Uterine smooth muscle cell (primary cell): ENCODE measurements at places on chromosomes 11 and 22. TPM values are rescaled to one million over a fixed set of nuclear protein-coding genes. Genes with fewer than 3 reads are reported as not detected.

CDC42BPG gene
- 0.11 and 0.12 TPM in 2 replicates for total RNA-seq

SESN3 gene
- 7.0 and 10.6 TPM in 2 replicates for total RNA-seq

PRG3 gene
- total RNA-seq = not detected in 2 replicates

TMPRSS13 gene
- total RNA-seq = under 0.01 TPM in 1 of 2 replicates, not detected in the other

ZPR1 gene
- 49.2 and 65.3 TPM in 2 replicates for total RNA-seq

CCDC34 gene
- total RNA-seq = 4.7 and 12.2 TPM in 2 replicates

OR5B21 gene
- not detected in 2 replicates for total RNA-seq

MPPED1 gene
- total RNA-seq = not detected in 2 replicates

C11orf97 gene
- total RNA-seq = not detected in 2 replicates

ELFN2 gene
- 0.25 and 1.00 TPM in 2 replicates for total RNA-seq

GP1BB gene
- 0.89 and 2.7 TPM in 2 replicates for total RNA-seq

OR5P2 gene
- total RNA-seq = not detected in 2 replicates

CHRM1 gene
- total RNA-seq = not detected in 2 replicates

OVOL1 gene
- total RNA-seq = not detected in 2 replicates

OR8H1 gene
- total RNA-seq = not detected in 2 replicates

SMIM35 gene
- total RNA-seq = not detected in 2 replicates

GLB1L2 gene
- 0.37 and 0.44 TPM in 2 replicates for total RNA-seq

GDPD4 gene
- total RNA-seq = not detected in 2 replicates

RFPL3 gene
- total RNA-seq = not detected in 2 replicates

TLCD5 gene
- 9.1 and 10.1 TPM in 2 replicates for total RNA-seq

ACRV1 gene
- total RNA-seq = not detected in 2 replicates

KRTAP5-8 gene
- total RNA-seq = not detected in 2 replicates

CCDC89 gene
- total RNA-seq = 4.0 and 7.9 TPM in 2 replicates

ANO5 gene
- 0.44 and 0.75 TPM in 2 replicates for total RNA-seq

RAB36 gene
- 4.8 and 5.6 TPM in 2 replicates for total RNA-seq

AHNAK gene
- 598 and 812 TPM in 2 replicates for total RNA-seq

FJX1 gene
- 88.3 and 97.0 TPM in 2 replicates for total RNA-seq

KRTAP5-9 gene
- total RNA-seq = not detected in 2 replicates

CCDC87 gene
- 0.11 and 0.25 TPM in 2 replicates for total RNA-seq

GLB1L3 gene
- total RNA-seq = not detected in 2 replicates

TMEM121B gene
- total RNA-seq = under 0.01 and 0.11 TPM in 2 replicates

PKNOX2 gene
- 0.22 and 0.37 TPM in 2 replicates for total RNA-seq

KDM4D gene
- 1.00 and 1.4 TPM in 2 replicates for total RNA-seq

C11orf91 gene
- total RNA-seq = not detected in 2 replicates

VWCE gene
- total RNA-seq = 0.11 and 0.62 TPM in 2 replicates

RNF26 gene
- 7.2 and 8.4 TPM in 2 replicates for total RNA-seq

APOL5 gene
- not detected in 2 replicates for total RNA-seq

SYCE3 gene
- not detected in 2 replicates for total RNA-seq

CARD18 gene
- not detected in 2 replicates for total RNA-seq

MMP12 gene
- total RNA-seq = 0.11 TPM in 1 of 2 replicates, not detected in the other

SLC37A2 gene
- total RNA-seq = 2.1 and 6.5 TPM in 2 replicates

BATF2 gene
- 0.50 and 0.77 TPM in 2 replicates for total RNA-seq

SCN4B gene
- total RNA-seq = not detected in 2 replicates

GLYATL1 gene
- total RNA-seq = 0.12 and 0.33 TPM in 2 replicates

HEPHL1 gene
- total RNA-seq = 0.11 TPM in 1 of 2 replicates, not detected in the other

CD3E gene
- not detected in 2 replicates for total RNA-seq

OR8D4 gene
- total RNA-seq = not detected in 2 replicates

PATE2 gene
- 0.12 and 0.22 TPM in 2 replicates for total RNA-seq

LRRC74B gene
- total RNA-seq = under 0.01 TPM in 1 of 2 replicates, not detected in the other

SYNGR1 gene
- 5.9 and 8.1 TPM in 2 replicates for total RNA-seq
